ENCODE measurements at places on chromosomes 1 and 21.

DNA sequence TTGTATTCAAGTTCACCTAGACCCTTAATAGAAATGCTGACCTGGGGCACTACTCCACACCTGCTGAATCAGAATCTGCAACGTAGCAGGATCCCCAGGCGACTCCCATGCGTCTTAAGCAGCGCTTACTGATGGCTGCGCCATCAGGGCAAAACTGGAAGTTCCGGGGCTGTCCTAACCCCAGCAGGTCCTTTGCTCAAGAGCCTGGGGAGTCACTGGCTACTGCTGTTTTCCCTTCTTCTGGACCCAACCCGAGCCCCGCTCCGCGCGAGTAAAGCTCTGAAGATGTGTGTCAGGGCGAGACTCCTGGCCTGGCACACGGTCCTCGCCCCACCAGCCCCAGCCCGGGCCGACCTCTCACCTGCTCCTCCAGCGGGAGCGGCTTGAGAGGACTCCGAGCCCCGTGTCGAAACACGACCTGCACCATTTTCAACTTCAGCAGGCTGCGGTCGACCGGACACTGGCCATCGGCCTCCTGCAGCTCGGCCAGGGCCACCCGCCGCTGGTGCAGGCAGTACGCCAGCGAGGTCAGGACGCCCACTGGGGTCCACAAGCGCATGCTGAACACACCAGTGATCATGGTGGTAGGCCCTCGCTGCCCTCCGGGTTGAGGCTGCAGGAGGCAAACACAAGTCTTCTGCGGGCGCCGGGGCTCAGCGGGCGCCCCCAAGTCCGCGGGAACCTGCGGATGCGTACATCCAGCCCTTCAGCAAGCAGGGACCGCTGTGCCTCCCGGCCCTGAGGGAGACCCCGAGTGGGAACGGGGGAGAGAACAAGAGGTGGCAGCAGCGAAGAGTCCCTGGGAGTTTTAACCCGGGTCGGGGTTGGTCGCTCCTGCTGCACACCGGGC, 630 bp downstream of the ACP6 start:
- peak; percentile 77 for DNase-seq

- DNase-seq = peak; percentile 34
Measured at GRCh38 chr1:231338270-231339128, at the start of gene SPRTN. Gene SPRTN, plus strand, starts transcription at chr1:231338293. Its CDS starts 91 bp downstream, at chr1:231338384.

- no peak for DNase-seq
Measured at GRCh38 chr1:119084798-119085197, 55.7 kb downstream of the WARS2 start.

GRCh38 chr21:29777160-29777559, 162.6 kb downstream of the GRIK1 start:
- no peak for DNase-seq

GRCh38 chr1:7902478-7903085, 38.1 kb downstream of the TNFRSF9 start:
- peak; percentile 75 for DNase-seq

GRCh38 chr1:246302251-246302625, 204.8 kb downstream of the SMYD3 start:
- no peak for DNase-seq

DNA sequence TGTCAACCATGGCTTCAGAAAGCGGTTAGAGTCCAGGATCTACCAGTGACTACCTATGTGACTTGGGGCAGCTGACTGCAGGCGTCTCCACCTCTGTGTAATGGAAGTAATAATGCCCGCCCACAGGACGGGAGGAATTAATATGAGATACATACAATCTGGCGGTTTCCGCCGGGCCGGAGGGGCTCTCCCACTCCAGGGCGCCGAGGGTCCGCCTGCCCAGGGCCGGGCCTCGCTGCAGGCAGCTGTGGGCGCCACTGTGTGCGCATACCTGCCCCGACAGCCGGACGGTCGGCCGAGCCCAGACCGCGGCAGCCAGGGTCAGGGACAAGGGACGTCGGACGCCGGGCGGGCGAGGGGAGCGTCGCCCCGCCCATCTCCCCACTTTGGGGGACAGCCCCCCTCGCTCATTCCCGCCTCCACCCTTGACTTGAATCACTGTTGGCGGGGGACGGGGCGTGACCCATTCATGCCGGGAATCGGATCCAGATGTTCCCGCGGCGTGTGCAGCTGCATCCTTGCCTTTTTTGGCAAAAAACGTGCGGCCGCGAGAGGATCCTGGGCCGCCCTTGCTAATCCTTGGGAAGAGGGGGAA, 6.0 kb upstream of the SF3A3 start:
- DNase-seq = peak; percentile 52

- no peak for DNase-seq
Measured at GRCh38 chr21:25647647-25648046, 8.6 kb downstream of the JAM2 start.

GRCh38 chr1:157993147-157993917, at the start of gene KIRREL1:
Gene KIRREL1, plus strand, starts transcription at chr1:157993645. Its CDS starts 32 bp downstream, at chr1:157993677.
- DNase-seq = peak; percentile 26

DNA sequence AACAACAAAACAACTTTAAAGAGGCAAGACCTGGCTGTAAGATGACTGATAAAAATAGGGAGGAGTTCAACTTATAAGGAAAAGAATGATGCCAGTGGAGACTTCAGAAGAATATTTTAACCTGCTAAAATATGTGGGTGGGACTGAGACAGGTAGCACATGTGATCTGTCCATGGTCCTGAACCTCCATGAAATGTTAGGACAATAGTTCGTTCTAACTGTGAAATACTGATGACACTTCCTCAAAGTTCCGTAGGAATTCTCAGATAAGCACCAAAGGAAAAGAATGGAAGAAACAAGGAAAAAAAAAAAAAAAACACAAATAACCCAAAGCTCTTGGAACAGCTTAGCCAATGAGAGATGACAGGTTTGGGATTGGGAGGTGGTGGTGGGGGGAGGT, 44.7 kb downstream of the CDC42BPA start:
- peak; percentile 77 for DNase-seq

GRCh38 chr1:208202333-208202995, 41.7 kb downstream of the PLXNA2 start:
- peak; percentile 34 for DNase-seq

GRCh38 chr1:98360864-98361263, 300.7 kb upstream of the SNX7 start:
- DNase-seq = no peak

GRCh38 chr21:38439426-38439825, 58.9 kb downstream of the ERG start:
- no peak for DNase-seq

- DNase-seq = peak; percentile 86
Measured at GRCh38 chr1:31815752-31816500, at the start of gene SPOCD1. Gene SPOCD1, minus strand, starts transcription at chr1:31816022. Its CDS starts 689 bp downstream, at chr1:31815333.

DNA sequence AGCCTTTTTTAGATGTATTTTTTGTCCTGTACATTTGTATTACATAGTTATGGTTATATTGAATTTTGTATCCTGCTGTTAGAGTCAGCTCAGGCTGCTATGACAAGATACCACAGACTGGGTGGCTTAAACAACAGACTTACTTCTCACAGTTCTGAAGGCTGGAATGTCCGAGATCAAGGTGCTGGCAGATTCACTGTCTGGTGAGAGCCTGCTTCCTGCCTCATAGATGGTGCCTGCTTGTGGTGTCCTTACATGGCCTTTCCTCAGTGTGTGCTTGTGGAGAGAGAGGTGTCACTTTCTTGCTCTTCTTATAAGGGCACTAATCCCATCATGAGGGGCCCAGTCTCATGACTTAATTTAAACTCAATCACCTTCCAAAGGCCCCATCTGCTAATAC, 23.1 kb upstream of the MYSM1 start:
- DNase-seq = no peak

GRCh38 chr21:15682186-15682895, 47.4 kb upstream of the USP25 start:
- DNase-seq = peak; percentile 27

- DNase-seq = no peak
Measured at GRCh38 chr1:174352883-174353608, 94.7 kb upstream of the GPR52 start.

Data from HT-29 (cell line).